ENCODE measurements at places on chromosomes 12 and 14.

DNA sequence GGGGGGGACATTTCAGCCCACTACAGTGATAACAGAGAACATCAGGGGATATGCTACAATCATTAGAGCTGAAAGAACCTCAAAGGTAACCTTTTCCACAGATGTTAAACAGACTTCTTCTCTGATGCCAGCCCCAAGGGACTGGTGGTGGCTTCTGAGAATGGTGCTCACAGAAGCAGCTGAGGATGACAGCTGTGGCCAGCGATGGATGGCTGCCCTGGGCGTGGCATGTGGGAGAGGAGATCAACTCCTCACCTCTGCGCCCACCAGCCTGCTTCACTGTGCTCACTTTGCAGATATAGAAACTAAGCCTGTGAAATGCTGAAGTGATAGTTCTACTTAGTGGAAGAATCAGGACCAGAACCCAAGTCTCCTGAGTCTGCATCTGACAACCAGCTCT, 33.0 kb downstream of the FOXN3 start:
- DNase-seq: no peak

GRCh38 chr14:102485693-102486512, 23.7 kb downstream of the ANKRD9 start:
- no peak for DNase-seq

DNA sequence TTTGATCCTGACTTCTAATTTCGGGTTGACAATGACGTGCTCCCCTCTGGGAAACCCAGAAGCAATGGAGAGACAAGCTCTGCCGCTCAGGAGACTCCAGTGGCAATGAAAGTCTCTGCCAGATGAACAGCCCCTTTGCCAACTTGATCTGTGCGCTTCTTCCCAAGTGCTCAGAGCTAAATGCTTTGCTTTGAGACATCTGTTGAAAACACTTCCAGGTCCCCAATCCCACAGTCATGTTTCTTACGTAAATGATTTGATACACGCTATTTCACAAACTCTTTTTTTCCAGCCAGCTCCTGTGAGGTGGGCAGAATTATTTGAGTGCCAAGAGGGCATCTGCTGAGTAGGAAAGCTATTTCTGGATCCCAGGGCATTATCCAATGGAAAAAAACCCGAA, 147.6 kb downstream of the RIMBP2 start:
- no peak for DNase-seq

DNA sequence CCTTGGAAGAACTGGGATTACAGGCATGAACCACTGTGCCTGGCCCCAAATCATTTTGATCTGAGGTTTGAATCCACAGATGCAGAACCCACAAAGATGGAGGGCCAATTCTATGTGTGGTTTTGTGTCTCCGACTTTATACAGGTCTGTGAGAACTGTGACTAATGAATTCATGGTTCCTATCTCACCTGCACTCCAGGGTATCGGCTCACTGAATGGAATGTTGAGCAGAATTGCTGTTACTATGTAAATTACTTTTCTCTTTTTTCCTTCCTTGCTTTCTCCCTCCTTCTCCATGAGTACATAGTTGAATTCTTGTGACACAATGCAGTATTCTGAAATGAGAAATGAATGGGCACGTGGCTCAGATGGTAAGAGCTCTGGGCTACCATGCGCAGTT, 21.1 kb upstream of the GALNT16 start:
- no peak for DNase-seq

DNA sequence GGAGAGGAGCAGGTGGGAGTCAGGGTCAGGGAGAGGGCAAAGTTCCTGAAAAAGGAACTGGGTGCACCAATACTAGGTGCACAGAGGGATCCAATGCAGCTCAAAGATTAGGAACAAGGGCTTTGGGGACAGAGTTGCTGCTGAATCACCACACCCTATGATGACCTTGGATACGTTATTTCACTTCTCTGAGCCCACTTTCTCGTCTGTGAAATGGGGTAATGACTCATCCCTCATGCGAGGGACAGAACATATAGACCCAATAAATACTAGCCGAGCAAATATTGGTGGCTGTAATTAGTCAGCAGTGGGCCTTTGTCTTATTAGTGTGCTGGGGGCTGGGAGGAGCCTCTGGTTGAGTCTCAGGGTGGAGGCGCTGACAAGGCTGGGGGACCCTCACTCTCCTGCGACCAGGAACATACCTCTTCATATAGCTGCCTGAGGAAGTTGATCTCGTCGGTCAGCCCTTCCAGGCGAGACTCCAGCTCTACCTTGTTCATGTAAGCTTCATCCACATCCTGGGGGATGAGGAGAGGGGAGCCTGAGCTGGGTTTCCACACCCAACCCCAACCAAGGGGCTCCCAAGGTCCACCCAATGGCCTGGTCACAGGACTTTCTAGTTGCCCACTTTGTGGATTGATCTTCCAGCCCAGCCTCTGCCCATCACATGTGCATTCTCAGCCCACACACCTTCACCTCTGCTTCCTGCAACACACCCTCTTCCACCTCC, 4.5 kb downstream of the KRT8 start:
- no peak for DNase-seq

- no peak for DNase-seq
Measured at GRCh38 chr14:60512126-60512525, 3.2 kb downstream of the SIX6 start.

GRCh38 chr12:25051656-25052195, 102.8 kb upstream of the BCAT1 start:
- peak; percentile 9 for DNase-seq

DNA sequence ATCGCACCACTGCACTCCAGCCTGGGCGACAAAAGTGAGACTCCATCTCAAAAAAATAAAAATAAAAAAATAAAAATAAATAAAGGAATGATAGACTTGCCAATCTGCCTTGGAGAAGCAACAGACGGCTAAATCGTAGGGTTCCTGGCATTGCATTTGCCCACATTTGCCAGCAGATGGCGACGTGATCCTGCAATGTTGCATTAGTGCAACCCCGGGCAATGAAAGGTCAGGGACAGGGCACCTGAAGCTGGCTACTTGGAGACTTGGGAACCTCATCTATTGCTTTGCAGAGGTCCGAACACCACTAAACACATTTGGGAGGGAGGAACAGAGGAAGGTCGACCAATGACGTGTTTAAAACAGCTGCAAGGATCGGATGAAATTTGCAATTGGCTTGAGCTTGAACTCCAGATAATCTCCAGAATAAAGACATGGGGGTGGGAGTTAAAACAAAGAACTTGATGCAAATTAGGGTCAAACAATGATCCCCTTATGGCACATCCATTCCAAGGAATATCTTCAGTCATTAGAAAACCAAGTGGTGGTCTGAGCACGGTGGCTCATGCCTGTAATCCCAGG, 34.6 kb downstream of the SPRING1 start:
- peak; percentile 35 for DNase-seq

- DNase-seq: no peak
Measured at GRCh38 chr12:46517579-46517962, 145.0 kb upstream of the SLC38A2 start.

GRCh38 chr12:109191621-109192250, 75.3 kb downstream of the ACACB start:
- no peak for DNase-seq

DNA sequence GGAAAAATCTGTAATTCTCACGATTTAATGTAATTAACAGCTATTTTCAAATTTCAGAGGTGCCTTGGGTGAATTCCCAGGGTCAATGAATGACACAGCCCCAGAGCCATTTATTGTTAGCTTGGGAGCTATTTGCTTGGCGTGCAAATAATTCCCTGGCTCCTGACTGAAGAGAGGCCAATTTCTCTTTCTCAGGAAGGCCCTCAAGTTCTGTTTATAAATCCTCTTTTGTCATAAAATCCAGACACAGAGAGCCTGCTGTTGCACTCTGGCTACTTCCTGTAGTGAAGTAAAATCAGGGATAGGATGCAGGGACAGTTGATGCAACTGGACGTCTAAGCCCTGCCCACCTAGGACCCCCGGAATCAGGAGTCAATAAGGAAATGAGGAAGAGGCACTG, 154.3 kb downstream of the TMX1 start:
- no peak for DNase-seq

DNA sequence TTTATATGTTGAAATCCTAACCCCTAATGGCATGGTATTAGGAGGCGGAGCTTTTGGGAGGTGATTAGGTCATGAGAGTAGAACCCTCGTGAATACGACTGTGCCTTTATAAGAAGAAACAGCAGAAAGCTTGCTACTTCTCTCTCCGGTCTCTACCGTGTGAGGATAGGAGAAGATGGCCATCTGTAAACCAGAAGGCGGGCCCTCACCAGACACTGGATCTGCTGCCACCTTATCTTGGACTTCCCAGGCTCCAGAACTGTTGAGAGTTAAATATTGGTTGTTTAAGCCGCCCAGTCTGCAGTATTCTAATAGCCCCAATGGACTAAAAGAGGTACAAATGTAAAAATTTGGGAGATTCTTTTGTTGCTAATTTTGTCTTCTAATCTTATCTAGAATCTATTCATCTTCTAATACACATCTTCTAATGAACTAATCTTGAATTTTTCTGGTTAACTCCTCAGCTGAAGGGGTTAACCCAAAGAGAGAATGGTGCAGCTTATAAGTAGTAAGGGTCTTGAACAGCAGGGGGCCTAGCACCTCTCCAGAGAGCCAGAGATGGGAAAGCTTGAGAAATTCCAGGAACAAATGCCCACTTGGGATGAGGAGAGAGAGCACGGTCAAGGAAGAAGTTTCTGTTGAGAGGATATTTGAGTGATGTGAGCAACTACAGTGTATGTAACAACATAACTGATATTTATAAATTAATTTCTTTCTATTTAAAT, 264.0 kb upstream of the GRIP1 start:
- DNase-seq: no peak

- DNase-seq: no peak
Measured at GRCh38 chr14:58297412-58297761, 968 bp upstream of the ARID4A start.

DNA sequence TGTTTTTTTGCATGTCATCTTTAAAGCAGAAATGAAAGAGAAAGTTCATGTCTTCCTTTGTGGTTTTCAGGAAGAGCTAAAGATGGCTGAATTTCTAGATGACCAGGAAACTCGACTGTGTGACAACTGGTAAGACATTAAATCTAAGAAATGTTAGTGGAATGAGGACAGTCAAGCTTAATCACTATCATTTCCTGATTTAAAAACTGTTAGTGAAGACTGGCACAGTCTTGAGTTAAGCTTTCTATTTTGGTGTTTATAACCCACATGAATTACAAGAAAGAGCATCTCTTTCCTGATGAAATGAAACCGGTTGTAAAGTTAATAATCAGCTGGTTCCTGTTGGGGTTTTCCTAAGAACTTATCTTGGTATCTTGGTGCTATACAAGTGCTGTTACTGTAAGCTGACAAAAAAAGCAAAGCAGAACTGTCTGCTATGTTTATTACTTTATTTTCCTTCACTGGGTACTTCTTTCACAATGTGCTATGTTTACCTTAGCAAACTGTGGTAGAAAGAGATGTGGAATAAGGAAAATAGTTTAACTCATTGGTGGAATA, 5.2 kb downstream of the TRAFD1 start:
- no peak for DNase-seq

GRCh38 chr12:31390991-31391390, 65.0 kb upstream of the SINHCAF start:
- no peak for DNase-seq

DNA sequence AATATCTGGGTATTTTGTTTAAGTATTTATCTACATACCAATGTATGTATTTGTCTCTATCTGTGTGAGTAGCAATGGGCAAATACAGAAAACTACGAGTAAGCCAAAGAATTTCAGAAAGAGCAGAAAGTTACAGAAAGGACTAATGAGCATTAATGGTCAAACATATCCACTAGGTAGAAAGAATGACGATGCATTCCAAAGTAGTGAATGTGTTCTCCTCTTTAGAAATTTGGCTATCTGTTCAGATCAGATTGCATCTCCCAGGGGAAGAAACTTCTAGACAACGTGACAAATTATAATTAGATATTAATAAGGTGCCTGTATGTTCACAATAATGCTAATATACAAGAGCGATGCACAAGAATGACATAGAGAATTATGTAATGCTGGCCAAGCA, 194.5 kb upstream of the GZMB start:
- DNase-seq: no peak

GRCh38 chr12:10722905-10723746, at the start of gene YBX3:
Gene YBX3 (minus strand): TSS chr12:10723323. CDS start chr12:10723111, 212 bp downstream.
- DNase-seq: peak; percentile 26

GRCh38 chr12:48569946-48570345, at the start of gene LALBA:
Gene LALBA (minus strand): TSS chr12:48570046. CDS start chr12:48570020, 26 bp downstream.
- no peak for DNase-seq

DNA sequence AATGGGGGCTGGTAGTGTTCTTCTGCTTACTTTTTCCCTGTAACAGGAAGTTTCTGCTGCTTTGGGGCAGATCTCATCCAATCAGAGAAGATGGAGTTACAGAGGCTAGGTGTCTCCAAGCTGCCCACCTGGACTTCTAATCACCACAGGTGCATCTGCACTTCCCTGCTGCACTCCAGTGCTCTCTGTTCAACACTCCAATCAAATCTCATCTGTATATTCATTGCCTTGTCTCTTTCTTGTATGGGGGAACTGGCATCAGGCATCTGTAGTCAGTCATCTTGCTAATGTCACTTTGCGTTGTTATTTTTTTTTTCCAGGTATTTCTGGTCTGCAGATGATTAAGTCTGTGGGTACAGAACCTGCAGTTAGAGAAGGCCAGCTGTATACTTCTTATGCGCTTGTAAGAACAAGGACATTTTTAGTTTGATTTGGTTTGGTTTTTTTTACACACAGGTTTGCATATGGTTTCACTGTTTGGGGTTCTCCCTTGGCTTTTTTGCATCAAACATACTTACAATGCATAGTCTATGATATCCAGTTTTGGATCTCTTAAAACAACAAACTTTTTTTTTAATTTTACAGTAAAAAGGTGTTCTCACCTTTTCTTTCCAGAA, 116.0 kb downstream of the METTL25 start:
- no peak for DNase-seq

GRCh38 chr14:95256002-95256775, 63.5 kb downstream of the CLMN start:
- no peak for DNase-seq
